ENCODE measurements at places on chromosomes 2 and 18. TPM values are rescaled to one million over a fixed set of nuclear protein-coding genes. Genes with fewer than 3 reads are reported as not detected.

The GALR1 gene
- not detected for total RNA-seq

The CD28 gene
- total RNA-seq = not detected

The CLIP4 gene
- 14.4 TPM for total RNA-seq

The LRATD1 gene
- 0.64 TPM for total RNA-seq

The LYPD6B gene
- total RNA-seq = 0.13 TPM

The OLA1 gene
- total RNA-seq = 83.7 TPM

The UGT1A10 gene
- total RNA-seq = not detected

The POTEE gene
- total RNA-seq = not detected

The MAP3K19 gene
- total RNA-seq = not detected
